ENCODE measurements at places on chromosomes 5 and 9.
A peak's percentile ranks its signal among the peaks of the same experiment; 100 is the strongest.

- no peak for DNase-seq
Observed at GRCh38 chr9:68931821-68932220, 82.1 kb downstream of the PRKACG start.

DNA sequence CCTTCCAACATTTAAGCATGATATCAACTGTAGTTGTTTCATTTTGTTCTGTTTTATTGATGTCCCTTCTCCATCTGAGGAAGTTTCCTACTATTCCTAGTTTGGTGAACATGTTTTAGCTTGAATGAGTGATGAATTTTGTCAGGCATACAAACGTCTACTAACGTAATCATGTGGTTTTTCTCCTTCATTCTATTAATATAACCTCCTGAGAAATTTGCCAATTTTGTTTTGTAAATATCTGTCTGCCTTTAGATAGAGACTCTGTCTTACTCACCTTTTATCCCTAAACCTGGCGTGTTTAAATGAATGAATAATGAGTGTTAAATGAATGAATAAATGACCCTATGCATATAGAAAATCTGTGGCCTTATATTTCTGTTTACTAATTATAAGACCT is 26.5 kb upstream of the NREP start:
- no peak for DNase-seq

- DNase-seq = peak; percentile 94
Observed at GRCh38 chr5:73311291-73312110, 137.1 kb downstream of the FOXD1 start.

GRCh38 chr5:143585970-143586369 is 182.5 kb upstream of the NR3C1 start:
- DNase-seq = no peak

GRCh38 chr9:136648751-136649150 is 14.0 kb upstream of the EGFL7 start:
- no peak for DNase-seq

DNA sequence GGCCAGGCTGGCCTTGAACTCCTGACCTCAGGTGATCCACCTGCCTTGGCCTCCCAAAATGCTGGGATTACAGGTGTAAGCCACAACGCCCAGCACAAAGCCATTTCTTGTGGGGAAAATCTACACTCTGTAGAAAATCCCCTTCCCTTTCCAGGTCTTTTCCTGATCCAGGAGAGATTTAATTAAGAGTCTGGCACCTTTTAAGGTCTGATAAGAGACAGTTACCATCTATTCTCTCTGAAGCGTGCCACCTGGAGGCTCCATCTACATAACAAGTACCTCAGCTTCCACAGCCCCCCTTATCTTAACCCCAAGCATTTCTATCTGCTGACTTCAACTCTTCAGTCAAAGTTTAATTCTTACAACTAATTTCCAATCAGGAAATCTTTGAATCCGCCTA is 71.4 kb upstream of the CDK20 start:
- DNase-seq = no peak

DNA sequence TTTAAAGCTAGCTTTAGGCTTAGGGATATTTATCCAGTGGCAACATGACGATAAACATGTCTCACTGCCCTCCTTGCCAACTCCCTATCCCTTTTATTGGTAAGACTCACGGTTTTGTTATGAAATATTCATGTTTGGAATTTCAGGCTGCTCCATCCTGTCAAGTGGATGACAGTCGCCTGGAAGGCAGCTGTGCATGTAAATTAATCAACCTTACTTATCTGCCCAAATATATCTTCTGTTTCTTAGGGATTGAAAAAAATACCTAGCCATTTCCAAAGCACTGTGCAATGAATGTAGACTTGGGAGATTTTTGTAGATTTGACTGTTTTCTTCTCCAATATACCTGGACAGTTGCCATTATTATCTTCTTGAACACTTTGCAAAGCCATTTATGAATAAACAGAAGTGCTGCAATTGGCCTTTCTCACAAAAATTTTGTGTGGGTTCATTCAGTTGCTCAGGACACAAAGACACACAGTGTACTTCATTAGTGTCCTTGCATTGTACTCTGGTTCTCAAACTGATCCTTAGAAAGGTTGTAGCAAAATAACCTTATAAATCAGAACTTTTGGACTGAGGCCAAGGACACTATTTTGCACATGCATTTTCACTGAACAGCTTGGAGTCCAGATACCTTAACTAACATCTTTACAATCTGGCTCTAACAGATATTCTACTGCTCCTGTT is 889.4 kb upstream of the SEMA6A start:
- DNase-seq = no peak

DNA sequence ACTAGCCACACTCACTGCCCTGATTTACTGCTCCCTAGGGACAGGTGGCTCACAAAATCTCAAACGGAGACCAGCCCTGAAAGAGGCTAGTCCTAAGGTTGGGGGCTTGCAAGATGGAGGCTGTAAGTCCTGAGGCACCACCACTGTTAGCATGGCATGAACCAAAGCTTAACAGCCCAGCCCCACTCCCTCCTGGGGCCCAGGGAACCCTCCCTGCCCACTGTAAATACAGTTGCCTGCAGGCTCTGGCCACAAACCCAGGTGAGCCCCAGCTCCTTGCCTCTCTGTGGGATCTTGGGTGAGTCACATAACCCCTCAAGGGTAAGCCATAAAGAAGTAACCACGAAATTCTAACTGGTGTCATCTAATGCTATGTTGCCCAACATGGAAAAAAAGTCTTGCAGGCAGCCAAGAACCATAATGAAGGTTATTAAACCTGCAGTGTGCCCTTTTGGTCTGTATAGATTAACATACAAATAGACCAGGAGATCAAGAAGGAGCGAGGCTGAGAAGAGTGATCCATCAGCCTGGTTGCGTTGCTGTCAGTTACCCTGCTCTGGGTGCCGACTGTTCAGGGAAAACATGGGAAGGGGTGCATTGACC is 1.7 kb upstream of the POMT1 start:
- DNase-seq = peak; percentile 78

DNA sequence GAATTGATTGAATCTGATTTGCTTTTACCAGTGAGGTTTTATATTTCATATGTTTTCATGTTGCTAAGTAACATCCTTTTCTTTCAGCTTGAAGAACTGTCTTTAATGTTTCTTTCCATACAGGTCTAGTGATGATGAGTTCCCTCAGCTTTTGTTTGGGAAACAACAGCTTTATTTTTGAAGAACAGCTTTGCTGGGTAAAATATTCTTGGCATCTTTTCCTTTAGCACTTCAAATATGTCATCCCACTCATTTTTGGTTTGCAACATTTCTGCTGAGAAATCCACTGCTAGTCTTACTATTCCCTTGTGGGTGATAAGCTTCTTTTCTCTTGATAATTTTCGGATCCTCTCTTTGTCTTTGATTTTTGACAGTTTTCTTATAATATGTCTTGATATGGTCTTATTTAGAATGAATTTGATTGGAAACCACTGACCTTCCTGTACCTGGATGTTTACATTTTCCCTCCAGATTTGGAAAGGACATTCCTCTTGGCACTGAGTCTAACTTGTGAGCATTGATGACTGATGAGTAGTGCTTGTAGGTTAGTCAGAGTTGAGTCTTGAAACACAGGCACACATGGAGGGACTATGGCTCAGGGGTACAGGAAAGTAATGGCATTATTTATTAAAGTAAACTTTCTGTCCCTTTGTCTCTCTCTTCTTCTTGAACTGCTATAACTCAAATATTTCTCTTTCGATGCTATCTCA is 220.3 kb downstream of the SPATA31D1 start:
- no peak for DNase-seq

DNA sequence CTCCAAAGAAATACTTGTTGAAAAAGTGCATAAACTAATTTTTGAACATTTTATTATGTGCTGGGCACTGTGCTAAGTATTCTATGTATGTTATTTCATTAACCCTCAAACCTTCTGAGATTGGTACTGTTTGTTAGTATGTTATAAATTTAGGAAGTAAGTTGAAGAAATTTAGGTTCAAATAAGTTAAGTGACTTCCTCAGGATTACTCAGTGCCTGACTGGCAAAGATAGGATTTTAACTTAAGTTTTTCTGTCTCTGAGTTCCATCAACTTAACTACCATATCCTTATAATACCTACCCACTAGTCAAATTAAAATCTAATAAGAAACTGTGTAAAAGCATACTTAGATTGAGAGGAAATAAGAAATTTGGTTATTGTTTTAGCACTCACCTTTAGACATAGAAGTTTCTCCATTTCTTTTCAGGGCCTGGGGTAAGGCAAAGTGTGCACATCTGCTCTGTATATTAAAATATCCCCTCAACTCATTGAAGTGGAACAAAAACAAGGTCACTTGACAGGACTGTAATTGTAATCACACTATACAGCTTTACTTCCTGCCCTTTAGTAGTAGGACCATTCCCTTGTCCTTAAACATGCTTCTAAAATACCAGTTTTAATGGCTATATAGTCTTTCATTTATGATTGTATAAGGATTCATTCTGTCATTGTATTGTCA is 15.2 kb downstream of the TGFBR1 start:
- no peak for DNase-seq

GRCh38 chr5:145056800-145057199 is 778.3 kb downstream of the PRELID2 start:
- peak; percentile 10 for DNase-seq

- DNase-seq = peak; percentile 16
Observed at GRCh38 chr9:73073337-73074175, 78.1 kb upstream of the ANXA1 start.

DNA sequence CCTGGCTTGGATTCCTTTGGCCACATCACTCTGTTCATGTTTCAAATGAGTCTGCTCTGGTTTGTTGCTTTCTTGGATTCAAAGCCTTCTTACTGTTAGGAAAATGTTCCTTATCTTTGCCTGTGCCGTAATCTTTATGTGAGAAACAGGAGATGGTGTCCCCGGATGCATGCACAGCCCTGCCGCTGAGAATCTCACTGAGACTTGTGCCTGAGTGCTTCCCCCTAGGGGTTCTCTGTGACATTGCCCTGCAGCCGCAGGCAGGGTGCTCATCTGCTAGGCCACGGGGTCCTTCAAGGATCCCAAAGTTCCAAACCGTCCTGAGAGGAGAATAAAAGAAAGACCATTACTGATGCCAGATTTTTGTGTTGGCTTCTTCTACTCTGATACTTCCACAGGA is 81.4 kb upstream of the ANKRD55 start:
- DNase-seq = no peak

GRCh38 chr9:127458921-127459320 is 7.6 kb downstream of the LRSAM1 start:
- DNase-seq = no peak

DNA sequence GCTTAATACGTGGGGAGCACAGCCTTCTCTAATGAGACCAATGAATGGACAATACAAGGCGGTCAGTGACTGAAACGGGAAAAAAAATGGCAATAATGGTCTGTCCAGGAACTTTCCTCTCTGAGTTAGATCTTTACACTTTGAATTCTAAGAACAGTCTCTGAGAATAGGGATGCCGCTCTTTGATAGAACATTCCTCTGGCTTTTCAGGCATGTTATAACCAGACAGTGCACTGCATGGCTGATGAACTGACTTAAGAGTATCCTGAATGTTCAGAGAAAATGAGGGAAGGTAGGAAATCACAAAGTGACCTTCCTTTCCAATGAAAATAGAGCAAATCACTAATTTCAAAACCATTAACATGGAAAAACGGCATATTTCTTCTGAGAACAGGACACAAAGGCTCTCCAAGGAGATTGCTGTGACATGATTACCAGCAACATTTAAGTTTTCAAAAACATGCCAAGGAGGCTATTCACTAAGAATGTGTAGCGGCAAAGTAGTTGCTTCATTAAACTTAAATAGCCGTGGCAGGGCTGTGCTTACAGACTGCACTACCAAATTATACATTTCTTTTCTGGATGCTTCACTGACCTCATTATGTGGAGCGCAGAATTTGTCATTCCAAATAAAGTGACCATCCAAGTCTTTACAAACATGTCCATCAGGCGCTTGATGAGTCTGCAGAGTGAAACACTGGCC is 105.9 kb downstream of the MARCHF3 start:
- DNase-seq = no peak

DNA sequence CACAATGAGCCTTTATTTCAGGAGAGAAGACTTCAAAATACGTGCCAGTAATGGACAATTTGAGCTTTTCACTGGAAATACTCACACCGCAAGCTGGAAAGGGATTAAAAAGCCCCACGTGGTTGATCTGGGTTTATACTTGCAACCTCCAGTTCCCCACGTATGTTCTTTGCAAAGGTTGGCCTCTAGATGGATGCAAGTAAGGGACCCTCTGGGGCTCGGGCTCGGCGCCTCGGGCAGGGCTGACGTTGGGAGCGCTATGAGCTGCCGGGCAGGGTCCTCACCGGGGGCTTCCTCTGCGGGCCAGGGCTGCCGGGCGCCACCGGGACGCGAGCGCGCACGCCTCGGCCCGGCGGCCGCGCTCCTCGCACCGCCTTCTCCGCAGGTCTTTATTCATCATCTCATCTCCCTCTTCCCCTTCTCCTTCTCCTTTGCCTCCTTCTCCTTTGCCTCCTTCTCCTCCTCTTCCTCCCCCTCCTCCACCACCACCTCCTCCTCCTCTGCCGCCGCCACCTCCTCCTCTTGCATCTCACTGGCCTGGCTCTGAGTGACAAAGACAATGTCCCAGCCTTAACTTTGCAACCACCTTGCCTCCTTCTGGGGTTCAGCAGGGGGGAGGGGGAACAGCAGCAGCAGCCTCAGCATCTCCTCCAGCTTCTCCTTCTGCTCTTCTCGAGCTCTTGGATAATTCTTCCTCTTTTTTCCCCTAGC is 701 bp upstream of the ZNF462 start:
- peak; percentile 60 for DNase-seq

- no peak for DNase-seq
Observed at GRCh38 chr5:107418071-107418470, 252.7 kb downstream of the EFNA5 start.

GRCh38 chr9:111076519-111076918 is 38.2 kb upstream of the LPAR1 start:
- DNase-seq = no peak

- no peak for DNase-seq
Observed at GRCh38 chr5:132195727-132196126, 31.9 kb downstream of the P4HA2 start.

DNA sequence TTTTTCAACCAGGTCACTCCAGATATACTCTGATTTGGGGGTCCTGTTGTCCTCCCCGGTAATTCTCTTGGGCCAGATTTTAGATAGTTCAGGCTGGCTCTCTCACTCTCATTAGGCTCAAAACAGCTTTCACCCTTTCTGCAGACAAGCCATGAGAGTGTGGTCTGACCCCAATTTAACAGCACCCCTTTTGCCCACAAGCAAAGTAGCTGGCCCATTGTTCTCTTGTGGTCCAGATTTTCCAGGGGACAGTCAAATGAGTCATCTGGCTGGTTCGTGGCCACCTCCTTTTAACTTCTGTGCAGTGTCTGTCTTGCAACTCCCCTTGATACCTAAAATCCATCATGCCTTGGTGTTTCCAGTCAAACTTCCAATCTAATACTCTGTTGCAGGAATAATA is 16.5 kb downstream of the BHMT2 start:
- no peak for DNase-seq

DNA sequence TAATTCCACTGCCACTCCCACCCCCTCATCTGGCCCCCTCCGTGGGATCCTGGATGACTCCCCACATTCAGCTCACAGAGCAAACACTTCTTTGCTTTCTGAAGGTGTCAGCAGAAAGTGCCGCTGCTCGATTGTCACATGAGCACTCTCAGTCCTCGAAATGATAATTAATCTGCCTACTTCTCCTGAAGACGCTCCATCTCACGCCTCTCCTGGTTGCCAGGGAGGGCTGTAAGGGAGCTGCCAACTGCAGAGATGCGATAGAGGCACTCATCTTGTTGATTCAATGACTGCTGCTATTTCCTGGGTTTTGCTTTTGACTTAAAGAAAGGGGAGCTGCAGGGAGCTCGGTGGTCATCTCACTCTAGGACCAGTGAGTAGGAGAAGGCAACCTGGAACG is 206.5 kb downstream of the DAB2IP start:
- no peak for DNase-seq
